ENCODE measurements at places on chromosomes 1 and 21.
A peak's percentile ranks its signal among the peaks of the same experiment; 100 is the strongest.

GRCh38 chr1:110130989-110131388 lies 18.7 kb downstream of the UBL4B start:
- DNase-seq = no peak

DNA sequence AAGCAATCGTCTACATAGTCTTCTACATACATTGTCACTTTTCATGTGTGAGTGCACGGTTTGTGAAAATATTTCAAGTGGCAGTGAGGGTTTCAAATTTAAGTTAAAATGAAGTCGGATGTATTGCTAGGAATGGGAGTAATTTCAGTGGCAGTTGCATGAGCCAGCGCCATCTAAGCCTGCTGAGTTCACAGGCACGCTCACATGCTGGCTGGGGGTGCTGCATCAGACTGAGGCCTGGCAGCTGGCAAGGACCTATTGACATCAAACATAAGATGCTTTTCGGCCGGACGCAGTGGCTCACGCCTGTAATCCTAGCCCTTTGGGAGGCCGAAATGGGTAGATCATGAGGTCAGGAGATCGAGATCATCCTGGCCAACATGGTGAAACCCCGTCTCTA lies 80.7 kb downstream of the UBE4B start:
- no peak for DNase-seq

GRCh38 chr1:112718691-112719418 lies 3.7 kb upstream of the PPM1J start:
- peak; percentile 87 for DNase-seq

- DNase-seq = no peak
These were observed 116.3 kb upstream of the ERG start for GRCh38 chr21:38614558-38614957.

GRCh38 chr1:15765495-15766194 lies 7.0 kb downstream of the FBLIM1 start:
- no peak for DNase-seq

GRCh38 chr1:201573030-201573429 lies 34.1 kb downstream of the NAV1 start:
- no peak for DNase-seq

DNA sequence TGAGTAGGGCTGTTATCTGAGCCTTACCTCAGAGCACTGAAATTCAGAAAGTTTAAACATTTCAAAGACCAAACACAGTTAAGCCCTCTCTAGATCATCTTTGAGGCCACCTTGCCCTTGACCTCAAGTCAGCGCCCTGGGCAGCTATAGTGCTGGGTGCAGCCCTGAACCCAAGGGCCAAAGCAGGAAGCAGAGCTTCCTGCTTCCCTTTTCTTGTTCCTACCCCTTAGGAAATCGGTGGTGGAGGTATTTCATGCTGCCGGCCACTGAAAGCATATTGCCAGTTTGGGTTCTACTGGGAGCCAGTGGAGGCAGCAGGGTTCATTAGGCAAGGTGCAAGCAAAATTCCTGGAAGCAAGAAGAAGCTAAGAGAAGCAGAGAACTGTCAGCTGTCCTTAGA lies 26.1 kb downstream of the CD244 start:
- DNase-seq = no peak

GRCh38 chr1:197141575-197141974 lies 4.9 kb downstream of the ASPM start:
- no peak for DNase-seq

DNA sequence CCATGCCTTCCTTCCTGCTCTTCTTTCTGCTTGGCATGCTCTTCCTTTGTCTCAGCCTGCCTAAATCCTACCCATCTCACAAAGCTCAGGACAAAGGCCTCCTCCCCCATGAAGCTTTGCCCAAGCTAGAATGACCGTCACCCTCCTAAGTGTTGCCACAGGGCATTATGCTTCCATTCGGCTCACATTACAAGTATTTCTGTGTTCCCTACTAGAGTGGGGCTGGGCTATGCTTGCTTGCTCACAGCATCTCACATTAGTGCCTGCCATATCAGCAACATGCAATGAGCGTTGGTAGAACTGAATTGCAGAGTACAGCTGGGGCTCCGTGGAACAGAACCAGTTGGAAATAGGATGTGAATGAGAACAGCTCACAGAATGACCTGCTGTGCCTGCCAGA lies 82.8 kb downstream of the CD58 start:
- no peak for DNase-seq

DNA sequence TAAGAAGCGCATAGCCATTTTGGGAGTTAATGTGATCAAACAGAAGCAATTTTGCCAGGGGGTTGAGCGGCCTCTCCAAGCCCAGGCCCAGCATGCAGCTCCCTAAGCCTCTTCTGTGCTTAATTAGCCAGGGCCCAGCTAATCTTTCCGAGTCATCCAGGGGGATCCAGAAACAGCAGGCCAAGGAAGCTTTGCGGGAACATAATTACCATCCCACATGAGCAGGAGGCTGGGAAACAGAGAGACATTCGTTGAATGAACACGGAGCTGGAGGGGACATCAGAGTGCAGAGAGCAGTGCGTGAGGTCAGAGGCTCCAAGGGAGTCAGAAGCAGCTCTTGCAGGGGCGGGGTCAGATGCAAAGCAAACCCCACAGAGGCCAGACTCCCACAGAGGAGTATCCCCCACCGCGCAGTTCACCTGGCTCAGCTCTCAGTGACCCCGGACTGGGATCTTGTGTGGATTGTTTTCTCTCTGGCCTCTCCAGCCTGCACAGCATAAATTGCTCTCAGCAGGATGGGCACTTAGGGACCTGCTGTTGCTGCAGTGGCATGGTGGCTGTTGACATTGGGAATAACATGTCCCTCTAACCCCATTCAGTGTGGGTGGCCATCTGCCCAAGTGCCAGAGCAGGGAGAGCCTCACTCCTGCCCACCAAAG lies 657.4 kb downstream of the AJAP1 start:
- DNase-seq = no peak

GRCh38 chr1:247112479-247112781 lies 8.3 kb upstream of the ZNF669 start:
- no peak for DNase-seq

GRCh38 chr21:39661121-39661520 lies 48.4 kb downstream of the B3GALT5 start:
- DNase-seq = no peak

GRCh38 chr1:61520401-61520800 lies 204.5 kb downstream of the TM2D1 start:
- no peak for DNase-seq

- no peak for DNase-seq
These were observed 11.3 kb downstream of the WNT3A start for GRCh38 chr1:228018125-228018398.

DNA sequence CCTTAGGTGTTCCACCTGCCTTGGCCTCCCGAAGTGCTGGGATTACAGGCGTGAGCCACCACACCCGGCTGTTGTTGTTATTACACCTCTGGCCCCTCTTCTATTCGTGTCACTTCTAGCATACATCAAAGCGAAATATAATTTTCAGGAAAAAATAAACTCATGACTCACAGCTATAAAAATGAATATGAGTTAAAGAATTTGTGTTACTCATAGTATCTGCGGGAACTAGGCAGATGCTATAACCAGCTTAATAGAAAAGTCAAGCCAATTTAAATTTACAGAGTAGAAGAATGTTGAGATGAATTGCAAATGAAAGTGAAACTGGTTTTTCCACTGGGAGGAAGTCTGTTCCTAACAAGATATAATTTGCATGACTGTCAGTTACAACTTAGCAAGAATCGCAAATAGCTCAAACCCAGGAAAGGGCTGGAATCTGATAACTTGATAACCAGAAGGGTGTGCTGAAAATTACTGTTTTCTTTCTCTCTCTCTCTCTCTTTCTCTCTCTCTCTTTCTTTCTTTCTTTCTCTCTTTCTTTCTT lies 11.2 kb downstream of the OR2W3 start:
- no peak for DNase-seq

DNA sequence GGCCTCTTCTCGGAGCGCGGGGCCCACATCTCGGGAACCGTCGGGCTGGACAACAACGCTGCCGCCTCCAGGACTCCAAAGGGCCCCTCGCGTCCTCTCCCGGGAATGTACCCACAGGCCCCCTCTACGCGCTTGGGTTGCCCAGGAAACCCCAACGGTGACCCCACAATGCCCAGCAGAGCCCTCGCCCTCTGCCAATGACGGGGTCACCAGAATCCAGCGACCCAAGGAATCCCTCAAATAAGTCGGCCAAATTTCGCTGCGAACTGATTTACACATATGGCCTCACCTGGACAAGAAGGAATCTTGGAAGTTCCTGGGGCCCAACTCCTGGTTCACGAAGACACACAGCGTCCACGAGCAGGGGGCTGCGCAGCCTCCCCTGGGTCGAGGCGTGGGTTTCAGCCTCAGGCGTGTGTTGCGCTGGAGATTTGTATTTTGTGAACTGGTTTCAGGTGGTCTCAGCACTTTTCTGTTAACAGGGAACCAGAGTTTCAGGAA lies 78.1 kb downstream of the DESI2 start:
- no peak for DNase-seq

DNA sequence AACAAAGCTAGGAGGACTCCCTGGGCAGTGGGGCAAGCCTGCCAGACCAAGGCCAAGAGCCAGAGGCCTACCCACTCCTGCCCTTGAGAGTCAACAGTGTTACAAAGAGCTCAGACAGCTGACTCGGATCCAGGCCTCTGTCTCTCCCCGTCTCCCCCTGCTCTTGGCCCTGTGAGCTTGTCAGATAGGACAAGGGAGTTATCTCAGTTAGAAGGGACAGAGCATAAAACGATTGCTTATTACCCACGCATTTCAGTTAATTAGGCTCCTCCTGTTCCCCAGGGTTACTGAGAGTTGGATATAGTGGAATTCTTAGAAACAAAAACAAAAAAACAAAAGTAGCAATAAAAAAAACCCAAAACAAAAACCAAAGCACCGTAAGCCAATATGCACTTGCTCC lies 1.3 kb downstream of the SLC41A1 start:
- DNase-seq = peak; percentile 18

DNA sequence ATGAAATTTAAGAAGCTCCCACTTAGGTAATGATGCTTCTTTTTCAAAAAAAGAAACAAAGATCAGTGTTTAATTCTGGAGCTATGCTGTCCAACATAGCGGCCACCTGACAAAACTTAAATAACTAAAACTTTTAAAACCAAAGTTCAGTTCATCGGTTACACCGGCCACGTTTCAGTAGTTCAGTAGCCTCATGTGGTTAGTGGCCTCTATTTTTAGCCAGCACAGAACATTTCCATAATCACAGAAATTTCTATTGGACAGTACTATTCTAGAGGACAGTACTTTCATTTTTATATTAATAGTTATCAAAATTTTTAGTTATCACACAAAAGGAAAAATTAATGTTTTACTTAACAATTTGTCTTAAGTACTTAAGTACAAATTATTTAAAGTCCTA lies 141.0 kb downstream of the USP25 start:
- no peak for DNase-seq

DNA sequence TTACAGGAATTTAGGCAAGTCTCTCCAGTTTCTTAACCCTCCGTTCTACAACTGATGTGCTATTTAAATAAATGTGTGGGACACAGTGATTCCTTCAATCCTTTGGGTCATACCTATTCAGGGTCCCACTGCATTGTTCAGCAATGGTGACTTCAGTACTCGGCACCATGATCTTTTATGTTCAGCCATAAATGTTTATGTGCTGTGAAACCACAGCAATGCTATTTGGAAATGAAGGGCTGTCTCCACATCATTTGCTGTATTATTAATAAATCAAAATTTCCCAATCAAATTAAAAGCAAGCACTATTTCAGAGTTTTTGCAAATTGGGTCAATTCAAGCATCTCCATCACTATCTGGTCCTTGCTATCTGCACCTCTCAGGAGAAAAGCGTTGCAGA lies 84.8 kb downstream of the NR5A2 start:
- no peak for DNase-seq

DNA sequence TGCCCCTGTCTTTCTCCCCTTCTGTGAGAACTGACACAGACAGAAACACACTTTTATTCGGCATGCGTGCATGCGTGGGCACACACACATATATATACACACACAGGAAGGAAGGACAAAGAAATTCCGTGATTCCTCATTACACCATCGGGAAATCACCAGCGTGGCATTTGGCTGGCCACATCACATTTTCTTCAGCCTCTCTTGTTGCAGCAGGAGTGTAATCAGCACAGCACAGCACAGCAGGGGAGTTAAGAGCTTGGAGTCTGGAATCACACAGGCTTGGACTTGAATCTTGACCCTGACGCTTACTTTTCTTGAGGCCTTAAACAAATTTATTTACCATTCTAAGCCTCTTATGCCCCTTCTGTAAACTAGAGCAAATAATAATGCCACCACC lies 45.3 kb upstream of the EPHA8 start:
- DNase-seq = no peak

DNA sequence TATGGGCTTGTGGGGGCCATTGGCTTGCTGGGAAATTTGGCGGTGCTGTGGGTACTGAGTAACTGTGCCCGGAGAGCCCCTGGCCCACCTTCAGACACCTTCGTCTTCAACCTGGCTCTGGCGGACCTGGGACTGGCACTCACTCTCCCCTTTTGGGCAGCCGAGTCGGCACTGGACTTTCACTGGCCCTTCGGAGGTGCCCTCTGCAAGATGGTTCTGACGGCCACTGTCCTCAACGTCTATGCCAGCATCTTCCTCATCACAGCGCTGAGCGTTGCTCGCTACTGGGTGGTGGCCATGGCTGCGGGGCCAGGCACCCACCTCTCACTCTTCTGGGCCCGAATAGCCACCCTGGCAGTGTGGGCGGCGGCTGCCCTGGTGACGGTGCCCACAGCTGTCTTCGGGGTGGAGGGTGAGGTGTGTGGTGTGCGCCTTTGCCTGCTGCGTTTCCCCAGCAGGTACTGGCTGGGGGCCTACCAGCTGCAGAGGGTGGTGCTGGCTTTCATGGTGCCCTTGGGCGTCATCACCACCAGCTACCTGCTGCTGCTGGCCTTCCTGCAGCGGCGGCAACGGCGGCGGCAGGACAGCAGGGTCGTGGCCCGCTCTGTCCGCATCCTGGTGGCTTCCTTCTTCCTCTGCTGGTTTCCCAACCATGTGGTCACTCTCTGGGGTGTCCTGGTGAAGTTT lies 550 bp downstream of the RXFP4 start:
- DNase-seq = peak; percentile 17
